ENCODE measurements at places on chromosomes 1 and 21. TPM values are rescaled to one million over a fixed set of nuclear protein-coding genes. Genes with fewer than 3 reads are reported as not detected.

Gene C1orf74
- total RNA-seq: 1.6 TPM

Gene OXCT2
- total RNA-seq: 1.3 TPM

Gene CYP4Z1
- total RNA-seq: not detected

Gene TUFT1
- 4.3 TPM for total RNA-seq

Gene KRTAP21-1
- total RNA-seq: not detected

GRCh38 chr1:178046591-178047270 lies 47.2 kb upstream of the RASAL2 start:
- DNase-seq: no peak

DNA sequence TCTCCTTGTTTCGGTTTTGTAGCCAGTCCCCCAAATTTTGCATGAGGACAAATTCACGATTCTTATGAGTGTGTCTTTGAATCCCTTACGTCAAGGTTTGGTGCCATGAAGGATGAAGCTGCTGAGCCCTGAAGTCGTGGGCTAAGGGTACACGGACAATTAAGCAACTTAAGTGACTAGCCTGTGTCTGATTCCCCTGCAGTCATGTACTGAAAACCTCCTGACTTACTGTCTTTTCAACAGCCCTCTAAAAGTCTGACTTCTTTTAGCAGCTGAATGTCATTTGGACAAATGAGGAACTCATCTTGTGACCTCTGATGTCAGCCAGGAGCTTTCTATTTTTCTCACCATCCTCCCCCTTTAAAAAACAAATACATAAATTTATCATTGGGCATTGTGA lies 27.1 kb upstream of the C1orf105 start:
- no peak for DNase-seq

Gene INAVA
- 0.27 TPM for total RNA-seq

Gene GPR37L1
- total RNA-seq: not detected

Gene TNFRSF1B
- total RNA-seq: 15.5 TPM

GRCh38 chr1:226417830-226418546 lies 10.1 kb upstream of the PARP1 start:
- no peak for DNase-seq

DNA sequence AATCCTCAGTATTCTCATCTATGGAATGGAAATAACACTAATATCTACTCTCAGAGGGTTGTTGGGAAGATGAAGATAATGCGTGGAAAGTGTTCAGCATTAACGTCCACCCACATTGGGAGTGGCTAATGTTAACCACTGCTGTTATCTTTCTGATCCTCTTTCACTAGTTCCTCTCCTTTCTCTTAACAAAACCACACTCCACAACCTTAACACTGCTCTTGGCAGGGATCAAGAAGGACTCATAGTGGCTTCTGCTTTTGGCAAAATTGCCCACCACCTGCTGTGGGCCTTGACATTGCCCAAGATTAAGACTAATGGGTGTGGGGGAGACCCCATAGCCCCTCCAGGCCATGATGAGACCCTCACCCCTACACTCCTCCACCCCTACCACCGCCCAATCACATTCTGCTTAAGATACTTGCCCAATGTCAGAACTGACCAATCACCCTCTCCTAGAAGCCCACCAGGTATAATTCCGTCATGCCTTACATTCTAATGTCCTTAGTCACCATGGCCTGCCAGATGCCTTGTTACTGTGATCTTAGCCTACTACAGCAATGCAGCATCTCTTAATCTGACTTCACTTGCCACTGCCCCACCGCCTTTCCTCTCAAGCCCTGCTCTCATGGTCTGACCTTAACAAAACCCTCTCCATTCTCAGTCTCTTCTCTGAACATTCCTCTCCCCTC lies 27.1 kb downstream of the DHCR24 start:
- DNase-seq: no peak

DNA sequence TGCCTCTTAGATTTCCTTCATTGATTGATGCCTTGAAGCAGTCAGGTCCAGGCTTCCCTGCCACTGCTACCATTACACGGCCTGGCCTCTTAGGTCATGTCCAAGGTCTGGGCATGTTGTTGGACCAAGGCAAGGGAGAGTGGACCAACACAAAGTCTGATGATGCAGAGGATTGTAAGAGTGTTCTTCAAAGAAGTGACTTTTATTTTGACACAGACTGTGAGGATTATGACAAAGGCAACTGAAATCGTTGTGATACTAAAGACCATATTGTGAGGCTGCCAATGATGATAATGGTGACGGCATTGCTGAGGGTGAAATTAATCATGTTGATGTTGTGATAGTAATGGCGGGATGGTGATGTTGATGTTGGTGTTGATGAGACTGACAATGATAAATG lies 149.5 kb downstream of the GRIK3 start:
- DNase-seq: no peak

Gene OR6P1
- total RNA-seq: not detected

DNA sequence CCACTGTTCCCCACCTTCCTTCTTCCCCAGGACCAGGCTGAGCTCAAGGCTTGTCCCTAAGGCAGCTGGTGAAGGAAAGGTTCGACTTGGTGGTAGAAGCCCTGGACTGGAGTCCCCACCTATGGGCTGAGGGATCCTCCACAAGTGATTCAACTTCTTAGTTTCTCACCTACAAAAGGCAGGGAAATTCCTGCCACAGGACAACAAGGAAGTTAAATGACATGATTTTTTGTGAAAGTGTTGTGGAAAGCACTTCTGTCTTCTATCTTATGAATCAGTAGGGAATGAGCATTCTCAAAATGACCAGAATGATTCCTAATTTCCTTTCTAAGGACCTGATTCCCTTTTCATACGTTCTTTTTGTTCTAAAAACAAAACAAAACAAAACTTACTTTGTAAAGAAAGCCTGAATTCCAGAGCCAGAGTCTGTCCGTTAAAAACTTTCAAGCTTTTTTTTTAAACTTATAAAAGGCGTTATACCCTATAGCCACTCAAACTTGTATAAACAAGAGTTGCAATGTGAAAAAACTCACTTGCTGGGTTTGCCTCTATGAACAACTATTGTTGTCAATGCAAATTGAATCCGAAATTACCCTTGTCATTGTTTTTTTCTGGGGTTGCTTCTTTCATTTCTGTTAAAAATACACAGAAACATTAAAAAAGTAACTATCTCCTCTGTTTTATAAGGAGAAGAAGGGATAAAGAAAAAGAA lies 12.2 kb downstream of the KCNJ15 start:
- DNase-seq: no peak

DNA sequence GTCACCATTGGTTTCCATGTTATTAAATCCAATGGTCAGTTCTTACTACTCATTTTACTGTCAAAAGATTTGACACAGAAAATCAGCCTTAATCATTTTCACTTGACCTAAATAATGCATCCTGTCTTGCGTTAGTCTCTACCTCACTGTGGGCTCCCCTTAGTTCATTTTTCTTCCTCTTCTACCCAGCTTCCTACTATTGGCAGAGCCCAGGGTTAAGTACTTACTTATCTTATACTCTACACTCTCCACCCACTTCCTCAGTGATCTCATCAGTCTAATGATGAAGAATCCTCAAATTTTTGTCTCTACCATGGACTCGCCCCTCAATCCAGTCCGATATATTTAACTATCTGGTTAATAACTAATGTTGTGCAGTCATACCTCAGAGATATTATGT lies 735.9 kb downstream of the KCNT2 start:
- no peak for DNase-seq

DNA sequence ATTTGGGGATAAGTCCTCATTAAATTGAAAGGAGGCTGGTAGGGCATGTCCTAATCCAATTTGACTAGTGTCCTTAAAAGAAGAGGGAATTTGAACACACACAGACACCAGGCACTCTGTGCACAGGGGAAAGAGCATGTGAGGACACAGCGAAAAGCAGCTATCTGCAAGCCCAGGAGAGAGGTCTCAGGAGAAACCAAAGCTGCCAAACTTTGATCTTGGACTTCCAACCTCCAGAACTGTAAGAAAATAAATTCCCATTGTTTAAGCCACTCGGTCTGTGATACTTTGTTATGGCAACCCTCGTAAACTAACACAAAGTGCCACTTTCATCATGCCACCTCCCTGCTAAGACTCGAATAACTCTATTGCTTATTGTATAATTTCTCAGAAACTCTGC lies 13.8 kb downstream of the PLA2G4A start:
- no peak for DNase-seq

Gene SLC16A4
- 2.3 TPM for total RNA-seq

GRCh38 chr1:47382399-47382983 lies 33.6 kb upstream of the FOXE3 start:
- DNase-seq: no peak

DNA sequence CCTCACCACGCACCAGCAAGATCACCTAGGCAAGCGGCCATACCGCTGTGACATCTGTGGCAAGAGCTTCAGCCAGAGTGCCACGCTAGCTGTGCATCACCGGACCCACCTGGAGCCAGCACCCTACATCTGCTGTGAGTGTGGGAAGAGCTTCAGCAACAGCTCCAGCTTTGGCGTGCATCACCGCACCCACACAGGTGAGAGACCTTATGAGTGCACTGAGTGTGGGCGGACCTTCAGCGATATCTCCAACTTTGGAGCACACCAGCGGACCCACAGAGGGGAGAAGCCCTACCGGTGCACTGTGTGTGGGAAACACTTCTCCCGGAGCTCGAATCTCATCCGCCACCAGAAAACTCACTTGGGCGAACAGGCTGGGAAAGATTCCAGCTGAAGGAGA lies 5.0 kb downstream of the ZNF691 start:
- DNase-seq: no peak

DNA sequence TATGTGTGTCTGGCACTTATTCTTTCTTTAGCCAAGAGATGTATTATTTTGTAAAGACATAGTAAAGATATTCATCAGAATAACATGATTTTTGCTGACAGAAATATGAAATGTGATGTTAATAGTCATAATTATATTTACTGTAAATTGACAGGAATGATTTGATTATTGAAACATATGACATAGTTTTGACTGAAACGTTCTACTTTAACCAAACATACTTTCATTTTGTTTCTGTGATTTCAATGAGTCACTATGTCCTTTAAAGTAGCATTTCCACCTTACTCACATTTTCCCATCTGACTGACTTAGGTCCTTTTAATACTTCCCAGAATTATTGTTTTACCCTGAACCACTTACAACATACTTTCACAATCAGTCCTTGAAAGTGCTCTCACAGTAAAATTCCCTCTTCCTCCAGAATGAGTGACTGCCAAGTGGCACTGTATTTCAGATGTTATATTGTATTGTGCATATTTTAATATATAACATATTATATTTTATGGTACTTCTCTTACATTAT lies 437.9 kb downstream of the NCAM2 start:
- DNase-seq: no peak

DNA sequence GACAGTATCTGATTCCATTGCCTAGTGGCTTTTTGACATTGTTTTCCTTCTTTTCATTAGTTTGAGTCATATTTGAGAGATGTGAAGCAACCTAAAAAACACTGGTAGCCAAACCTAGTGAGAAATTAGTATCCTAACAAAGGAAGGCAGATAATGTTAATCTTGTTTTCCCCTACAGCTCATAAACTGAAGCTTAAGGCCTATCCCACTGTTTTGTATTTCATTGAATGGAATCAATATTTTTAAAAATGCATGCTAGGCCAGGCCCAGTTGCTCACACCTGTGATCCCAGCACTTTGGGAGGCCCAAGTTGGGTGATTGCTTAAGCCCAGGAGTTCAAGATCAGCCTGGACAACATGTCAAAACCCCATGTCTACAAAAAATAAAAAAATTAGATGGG lies 1.2 kb downstream of the CR1L start:
- DNase-seq: no peak

DNA sequence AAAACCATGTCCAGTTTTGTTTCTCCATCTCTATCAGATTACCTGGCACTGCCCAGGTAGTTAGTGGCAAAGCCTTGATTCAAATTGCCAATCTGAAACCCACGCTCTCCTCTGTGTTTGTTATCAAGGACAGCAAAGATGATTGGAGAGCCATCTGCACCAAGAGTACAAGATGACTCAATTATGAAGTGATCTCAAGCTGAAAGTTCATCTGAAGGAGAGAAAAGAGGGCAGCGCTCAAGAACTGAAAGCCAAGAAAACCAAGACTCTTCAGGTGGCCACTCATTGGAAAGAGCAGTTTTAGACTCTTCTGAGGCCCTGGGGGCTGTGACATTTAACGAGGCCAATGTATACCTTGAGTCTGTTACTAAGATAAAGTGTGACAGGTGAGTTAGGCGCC lies 13.8 kb downstream of the RXRG start:
- no peak for DNase-seq

Gene STRIP1
- 23.8 TPM for total RNA-seq

GRCh38 chr1:195697130-195697529 lies 911.1 kb downstream of the KCNT2 start:
- no peak for DNase-seq

Gene CXADR
- 23.8 TPM for total RNA-seq

Gene SIK1
- 4.9 TPM for total RNA-seq

DNA sequence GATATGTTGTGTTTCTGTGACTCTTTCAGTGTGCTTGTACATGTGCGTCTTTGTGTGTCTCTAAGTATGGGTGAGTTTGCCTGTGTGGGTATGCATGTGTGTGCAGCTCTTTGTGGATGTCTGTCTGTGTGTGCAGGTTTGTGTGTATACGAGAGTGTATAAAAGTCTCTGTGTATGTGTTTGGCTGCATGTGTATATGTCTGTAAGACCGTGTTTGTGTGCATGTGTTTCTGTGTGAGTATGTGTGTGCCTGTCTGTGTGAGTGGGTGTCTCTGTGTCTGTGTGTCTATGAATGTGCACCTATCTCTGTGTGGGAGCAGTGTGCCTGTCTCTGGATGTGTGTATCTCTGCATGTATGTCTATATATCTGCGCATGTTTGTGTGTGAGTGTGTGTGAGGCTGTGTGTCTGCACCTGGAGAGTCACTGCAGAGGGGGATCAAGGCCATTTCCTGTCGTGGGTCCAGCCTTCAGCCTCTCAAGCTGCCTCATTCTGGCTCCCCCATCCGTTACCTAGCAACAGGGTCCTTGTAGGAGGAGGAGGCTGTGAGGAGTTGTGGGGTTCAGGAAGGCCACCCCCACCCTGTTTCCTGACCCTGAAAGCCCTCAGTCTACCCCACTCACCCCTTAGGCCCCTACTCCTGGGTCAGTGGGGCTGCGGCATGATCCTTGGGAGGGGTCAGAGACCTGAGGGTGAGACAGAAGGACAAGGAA lies 10.4 kb downstream of the FGR start:
- no peak for DNase-seq

GRCh38 chr1:9164532-9164900 lies 35.6 kb upstream of the GPR157 start:
- DNase-seq: no peak

- DNase-seq: no peak
Observed at GRCh38 chr1:109201123-109201703, 12.5 kb upstream of the SARS1 start.

Gene DNTTIP2
- 41.8 TPM for total RNA-seq

Gene IFI44
- total RNA-seq: 8.2 TPM

DNA sequence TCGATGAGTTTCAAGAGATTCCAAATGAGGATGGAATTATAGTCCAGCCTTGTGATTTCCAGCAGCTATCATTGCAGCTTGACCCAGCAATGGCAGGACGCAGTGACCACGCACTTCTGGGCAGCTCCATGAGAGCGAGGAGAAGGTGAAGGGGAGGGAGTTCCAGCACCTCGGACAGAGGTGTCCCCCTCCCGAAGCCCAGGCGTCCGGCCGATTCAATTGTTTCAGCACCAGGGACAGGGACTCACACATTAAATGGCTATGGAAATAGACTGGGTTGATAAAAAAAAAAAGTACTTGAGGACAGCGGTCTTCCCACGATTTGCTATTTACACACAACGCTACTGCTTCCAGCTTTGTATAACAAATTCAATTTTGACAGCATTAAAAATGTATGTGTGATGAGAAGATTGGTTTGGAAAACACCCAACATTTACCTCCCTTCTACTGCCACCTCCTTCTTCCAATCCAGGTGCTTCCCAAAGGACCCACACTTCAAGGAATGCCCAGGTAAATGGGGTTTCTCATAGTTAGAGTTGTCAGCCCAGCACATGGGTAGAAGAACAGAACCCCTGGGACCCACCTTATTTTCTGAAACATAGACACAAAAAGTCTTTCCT lies 71.8 kb downstream of the DISP3 start:
- no peak for DNase-seq

Gene TMOD4
- not detected for total RNA-seq

All from cardiac septum (tissue), 1 donor.